Dermis blood vessel endothelial cell (primary cell): ENCODE measurements at places on chromosomes 16 and 17.
A peak's percentile ranks its signal among the peaks of the same experiment; 100 is the strongest.

DNA sequence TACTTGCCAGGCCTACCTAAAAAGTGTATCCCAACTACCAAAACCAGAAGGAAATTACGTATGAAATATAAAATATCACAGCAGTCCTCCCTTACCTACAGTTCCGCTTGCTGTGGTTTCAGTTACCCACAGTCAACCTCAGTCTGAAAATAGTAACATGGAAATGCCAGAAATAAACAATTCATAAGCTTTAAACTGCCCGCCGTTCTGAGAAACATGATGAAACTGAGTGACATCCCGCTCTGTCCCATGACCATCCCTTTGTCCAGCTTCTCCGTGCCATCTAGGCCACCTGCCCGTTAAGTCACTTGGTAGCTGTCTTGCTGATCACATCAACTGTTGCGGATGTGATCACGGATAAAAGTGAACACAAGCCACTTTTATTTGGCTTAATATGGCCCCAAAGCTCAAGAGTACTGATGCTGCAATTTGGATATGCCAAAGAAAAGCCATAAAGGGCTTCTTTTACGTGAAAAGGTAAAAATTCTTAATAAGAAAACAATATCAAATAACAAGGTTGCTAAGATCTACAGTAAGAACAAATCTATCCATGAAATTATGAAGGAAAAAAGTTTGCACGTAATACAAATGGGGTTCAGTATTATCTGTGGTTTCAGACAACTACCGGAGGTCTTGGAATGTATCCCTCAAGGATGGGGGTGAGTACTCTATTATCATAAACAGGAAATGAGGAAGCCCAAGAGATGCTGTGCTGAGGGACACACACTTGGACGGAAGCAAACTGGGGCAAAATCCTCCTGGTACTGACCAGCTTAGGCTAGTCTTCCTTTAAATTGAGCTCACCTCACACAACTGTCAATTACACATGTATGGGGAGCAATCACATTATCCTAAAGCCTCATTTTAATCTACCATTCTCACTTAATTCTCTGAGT is 8.2 kb downstream of the USP22 start:
- DNase-seq = peak; percentile 33

- no peak for DNase-seq
Observed at GRCh38 chr16:20285993-20286499, 41.3 kb downstream of the GP2 start.

DNA sequence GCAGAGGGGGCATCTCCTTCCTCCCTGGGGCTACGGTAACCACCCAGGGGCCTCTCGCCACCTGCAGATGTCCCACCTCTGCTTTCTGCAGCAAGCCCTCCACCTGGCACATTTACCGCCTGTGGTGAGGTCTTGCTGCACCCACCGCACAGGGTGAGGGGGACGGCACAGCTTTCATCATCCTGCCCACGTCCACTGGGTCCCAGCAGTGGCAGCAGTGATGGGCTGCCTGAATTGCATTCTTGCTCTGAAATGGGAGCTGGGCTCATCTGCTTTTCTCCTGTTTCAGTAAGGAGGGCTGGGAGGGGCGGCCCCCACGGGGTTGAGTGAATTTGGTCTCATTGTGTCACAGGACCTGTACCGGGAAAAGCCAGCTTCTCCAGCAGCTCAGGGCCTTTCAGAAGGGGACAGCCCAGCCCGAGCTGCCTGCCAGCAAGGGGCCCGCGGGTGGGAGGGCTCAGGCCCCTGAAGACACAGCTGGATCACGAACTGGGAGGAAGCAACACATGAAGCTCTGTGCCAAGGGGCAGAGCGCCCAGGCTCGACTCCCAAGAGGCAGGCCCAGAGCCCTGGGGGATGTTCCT is 12.7 kb downstream of the DNAAF8 start:
- no peak for DNase-seq

- no peak for DNase-seq
Observed at GRCh38 chr17:80921159-80921558, 70.5 kb upstream of the CHMP6 start.

GRCh38 chr16:66553223-66553622 is 847 bp downstream of the CKLF start:
- DNase-seq = peak; percentile 40

GRCh38 chr17:15392326-15392741 is 50.9 kb upstream of the TEKT3 start:
- DNase-seq = peak; percentile 29

GRCh38 chr16:9824200-9825068 is 357.8 kb downstream of the GRIN2A start:
- DNase-seq = no peak

GRCh38 chr17:38873640-38874380 is 4.0 kb downstream of the LASP1 start:
- no peak for DNase-seq

DNA sequence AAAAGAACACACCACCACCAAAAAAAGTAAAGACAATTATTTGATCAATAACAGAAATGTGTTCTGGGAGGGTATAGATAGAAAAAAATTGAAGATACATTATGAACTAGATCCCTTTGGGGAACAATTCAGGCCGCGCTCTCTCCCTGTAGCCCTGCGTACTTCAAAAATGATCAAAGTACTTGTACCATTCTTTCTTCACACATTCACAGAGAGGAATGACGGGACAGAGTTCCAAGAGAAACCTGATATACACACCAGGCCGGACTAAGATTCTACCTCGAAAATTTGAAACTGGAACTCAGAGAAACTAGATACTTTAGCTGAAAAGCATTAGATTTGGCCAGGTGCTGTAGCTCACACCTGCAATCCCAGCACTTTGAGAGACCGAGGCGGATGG is 50.0 kb downstream of the CNOT1 start:
- DNase-seq = no peak

- DNase-seq = peak; percentile 33
Observed at GRCh38 chr17:74883241-74883745, 10.1 kb downstream of the FADS6 start.

DNA sequence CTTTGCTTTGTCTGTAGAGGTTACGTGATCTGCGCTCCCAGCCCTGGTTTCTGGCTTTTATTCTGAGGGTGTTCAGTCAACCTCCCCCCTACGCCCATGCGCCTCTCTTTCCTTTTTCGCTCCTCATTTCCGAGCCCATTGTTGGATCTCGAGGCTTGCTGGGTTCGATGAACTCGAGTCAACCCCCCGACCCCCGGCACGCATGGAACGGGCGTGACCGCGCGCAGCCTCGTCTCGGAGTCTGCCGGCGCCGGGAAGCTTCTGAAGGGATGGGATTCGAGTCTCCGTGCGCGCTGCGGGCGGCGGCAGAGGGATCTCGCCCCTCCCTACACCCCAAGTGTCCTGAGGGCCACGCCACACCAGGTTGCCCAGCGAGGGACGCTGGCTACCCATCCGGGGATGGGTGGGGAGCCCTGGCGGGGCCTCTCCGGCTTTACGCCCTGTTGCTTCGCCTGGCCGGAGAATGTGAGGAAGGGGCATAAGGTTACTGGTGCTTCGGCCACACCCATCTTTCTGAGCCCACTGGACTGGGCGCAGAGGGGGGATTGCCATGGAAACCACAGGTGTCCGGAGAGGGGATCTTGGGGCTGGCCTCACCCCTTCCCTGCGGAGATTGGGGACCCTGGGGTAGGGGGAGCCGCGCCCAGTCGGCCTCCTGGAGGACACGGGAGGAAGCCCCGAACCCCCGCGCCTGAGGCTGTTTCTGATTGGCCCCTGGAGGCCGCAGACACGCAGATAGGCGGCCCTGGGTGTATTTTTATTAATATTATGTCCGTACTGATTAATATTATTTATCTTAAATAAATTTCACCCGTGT is 1.8 kb downstream of the MAPT start:
- DNase-seq = no peak

DNA sequence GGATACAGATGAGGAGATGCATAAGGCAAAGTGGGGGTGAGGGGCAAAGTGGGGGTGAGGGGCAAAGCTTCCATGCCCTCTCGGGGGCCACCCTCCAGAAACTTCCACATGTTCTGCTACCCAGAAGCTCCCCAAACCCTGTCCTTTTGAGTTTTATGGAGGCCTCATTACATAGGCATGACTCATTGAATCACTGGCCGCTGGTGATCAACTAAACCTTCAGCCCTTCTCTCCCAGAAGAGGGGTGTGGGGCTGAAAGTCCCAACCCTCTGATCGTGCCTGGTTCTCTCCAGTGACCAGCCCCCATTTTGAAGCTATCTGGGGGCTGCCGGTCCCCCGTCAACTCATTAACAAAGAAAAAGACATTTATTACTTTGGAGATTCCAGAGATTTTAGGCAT is 27.5 kb downstream of the ITGAE start:
- DNase-seq = no peak

DNA sequence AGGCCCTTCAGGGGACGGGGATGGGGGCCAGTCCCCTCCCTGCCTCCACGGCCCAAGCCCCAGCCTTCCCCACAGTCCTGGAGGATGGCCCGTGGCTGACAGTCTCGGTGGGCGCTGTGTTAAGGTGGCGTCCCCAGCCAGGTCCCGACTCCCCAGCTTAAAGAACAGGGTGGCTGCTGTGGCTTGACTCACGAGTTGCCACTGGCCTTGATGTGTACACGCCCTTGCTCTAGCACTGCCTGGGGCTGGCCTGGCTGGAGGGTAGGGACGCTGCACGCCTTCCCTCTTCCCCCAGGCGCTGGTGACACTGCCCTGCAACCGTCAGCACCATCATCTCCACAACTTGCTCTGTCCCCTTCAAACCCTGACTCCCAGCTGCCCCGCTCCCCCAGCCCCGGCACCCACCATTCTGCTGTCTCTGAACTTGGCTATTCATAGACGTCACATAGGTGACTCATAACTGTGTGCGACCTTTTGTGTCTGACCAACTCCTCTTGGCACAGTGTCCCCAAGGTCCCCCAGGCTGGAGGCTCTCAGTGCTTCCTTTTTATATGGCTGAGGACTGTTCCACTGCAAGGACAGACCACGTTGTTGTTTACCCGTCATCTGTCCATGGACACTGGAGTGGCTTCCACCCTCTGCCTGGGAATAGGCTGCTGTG is 6.3 kb downstream of the GNPTG start:
- no peak for DNase-seq

DNA sequence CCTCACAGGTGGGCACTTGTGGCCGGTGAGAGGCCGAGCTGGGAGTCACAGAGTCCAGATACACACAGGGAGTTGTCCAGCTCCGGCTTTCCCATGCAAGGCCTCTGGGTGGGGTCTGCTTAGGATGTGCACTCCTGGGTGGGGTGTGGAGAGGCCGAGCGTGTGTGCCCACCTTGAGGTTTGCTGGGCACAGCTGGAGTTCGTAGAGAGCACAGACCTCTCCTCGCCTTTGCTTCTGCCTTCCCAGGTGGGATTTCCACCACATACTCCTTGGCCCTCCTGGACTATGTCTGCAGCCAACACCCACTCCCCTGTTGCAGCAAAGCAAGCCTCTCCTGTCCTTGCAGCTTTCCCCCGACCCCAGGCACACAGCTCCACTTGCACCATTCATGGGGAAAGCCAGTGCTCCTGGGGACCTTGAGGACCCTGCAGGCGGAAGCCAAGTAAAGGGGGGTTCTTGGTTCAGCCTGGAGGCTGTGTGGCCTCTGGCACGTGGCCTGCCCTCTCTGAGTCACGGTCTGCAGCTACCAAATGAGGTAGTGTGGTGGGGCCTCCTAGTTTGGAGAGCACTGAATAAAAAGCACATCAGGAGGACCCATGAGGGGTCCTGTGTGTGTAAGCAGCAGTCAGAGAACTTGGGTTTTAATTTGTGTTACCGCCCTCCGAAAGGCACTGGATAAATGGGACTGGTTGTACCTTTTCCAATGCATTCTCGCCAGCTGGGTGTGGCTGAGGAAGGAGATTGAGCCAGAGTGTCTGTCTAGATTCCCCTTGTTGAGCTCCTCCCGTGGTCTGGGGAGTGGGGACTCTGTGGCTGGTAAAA is 31.5 kb downstream of the MPRIP start:
- no peak for DNase-seq

DNA sequence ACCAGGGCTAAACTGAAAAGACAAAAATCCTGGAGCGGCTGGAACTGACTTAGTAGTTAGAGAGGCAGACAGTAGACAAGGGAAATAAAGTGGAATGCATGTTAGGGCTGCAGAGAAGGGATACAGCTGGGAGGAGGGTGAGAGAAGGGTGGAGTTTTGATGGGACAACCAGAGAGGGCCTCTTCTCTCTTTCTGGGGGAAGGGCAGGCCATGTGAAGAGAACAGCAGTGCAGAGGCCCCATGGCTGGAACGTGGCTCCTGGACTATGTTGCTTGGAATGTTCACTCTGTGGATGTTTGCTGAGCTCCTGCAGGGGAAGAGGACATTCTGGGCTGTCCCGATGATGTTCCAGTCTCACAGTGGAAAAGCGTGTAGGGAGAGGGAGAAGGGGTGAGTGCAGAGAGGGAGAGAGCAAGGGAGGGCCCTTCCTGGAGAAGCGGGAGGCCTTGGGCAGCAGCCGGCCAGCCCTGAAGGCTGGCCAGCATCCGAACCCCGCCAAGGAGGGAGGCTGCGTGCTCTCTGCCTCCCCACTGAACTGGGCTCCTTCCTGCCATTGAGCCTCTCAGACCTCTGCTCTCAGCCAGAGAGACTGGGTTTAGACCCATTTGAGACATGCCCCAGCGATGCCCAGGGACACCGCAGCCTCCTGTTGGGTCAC is 33.1 kb upstream of the GSE1 start:
- DNase-seq = no peak

DNA sequence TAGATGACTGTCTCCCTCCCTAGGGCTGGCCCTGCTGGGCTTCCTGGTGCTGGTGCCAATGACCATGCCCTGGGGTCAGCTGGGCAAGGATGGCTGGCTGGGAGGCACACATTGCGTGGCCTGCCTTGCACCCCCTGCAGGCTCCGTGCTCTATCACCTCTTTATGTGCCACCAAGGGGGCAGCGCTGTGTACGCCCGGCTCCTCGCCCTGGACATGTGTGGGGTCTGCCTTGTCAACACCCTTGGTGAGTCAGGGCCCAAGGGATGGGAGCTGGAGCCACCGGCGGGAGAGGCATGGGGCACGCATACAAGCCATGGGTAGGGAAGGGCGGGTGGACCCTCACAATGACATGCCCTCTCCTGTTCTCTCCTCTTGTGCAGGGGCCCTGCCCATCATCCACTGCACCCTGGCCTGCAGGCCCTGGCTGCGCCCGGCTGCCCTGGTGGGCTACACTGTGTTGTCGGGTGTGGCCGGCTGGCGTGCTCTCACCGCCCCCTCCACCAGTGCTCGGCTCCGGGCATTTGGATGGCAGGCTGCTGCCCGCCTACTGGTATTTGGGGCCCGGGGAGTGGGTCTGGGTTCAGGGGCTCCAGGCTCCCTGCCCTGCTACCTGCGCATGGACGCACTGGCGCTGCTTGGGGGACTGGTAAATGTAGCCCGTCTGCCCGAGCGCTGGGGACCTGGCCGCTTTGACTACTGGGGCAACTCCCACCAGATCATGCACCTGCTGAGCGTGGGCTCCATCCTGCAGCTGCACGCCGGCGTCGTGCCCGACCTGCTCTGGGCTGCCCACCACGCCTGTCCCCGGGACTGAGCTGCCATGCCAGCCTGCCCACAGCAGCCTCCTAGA is 2.2 kb downstream of the PAQR4 start:
- DNase-seq = no peak

- DNase-seq = no peak
Observed at GRCh38 chr16:8512941-8513624, 77.2 kb downstream of the TMEM114 start.

- DNase-seq = no peak
Observed at GRCh38 chr17:8921147-8921546, 44.4 kb downstream of the PIK3R5 start.
